Activated effector memory CD4-positive, alpha-beta T cell treated with Interleukin-2 at 50 U/mL for 16 hours (primary cell): ENCODE measurements at places on chromosomes 7 and 10.

GRCh38 chr10:79031723-79032122 is 37.0 kb upstream of the ZMIZ1 start:
- no peak for DNase-seq

GRCh38 chr10:130808243-130808642 is 503.3 kb downstream of the TCERG1L start:
- DNase-seq, result no peak

GRCh38 chr7:918118-918425 is 36.4 kb downstream of the ADAP1 start:
- no peak for DNase-seq

DNA sequence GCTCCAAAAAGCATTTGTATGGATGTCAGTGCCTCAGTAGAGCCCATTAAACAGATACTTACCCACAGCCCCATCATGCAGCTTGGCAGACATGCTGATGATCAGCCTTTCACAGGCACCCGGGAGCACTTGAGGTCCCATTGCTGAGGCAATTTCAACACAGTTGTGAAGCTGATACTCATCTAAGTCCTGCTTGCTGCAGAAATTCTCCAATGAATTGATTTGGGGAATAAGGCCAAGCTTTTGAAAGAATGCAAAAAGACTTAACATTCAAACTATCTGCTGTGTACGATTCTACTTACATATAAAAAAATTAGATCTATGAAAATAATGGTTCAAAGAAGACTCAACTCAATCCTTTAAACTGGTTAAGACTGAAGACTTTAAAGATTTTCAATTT is 60.5 kb downstream of the LAMB4 start:
- no peak for DNase-seq

GRCh38 chr10:116146372-116147140 is 126.5 kb downstream of the GFRA1 start:
- DNase-seq, result no peak

- DNase-seq, result no peak
Measured at GRCh38 chr7:166338-167060, 25.9 kb upstream of the FAM20C start.

DNA sequence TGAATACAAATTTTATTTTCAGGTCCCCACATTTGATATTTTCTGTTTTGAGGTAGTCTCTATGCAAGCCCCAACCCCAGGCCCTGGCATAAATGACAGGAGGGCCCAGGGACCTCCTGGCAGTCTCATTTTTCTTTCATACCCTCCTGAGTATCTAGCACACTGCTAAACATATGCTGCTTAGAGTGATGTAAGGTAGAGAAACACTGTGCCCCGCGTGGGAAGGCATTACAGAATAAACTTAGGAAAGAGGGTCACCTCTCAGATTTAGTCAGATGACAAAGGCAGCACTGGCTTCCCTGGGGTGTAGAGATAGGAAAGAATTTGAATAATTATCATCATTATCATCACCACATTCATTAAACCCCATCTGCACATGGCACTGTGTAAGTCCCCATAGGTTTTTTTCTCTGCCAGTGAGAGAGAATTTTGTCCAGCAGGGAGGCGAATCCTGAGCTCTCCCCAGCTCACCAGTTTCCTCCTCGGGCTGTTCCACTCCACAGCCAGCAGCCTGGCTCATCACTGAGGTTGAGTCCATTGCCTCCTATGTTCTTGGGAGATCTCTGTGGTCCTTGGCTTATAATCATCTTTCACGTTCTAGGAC is 507.3 kb upstream of the GALNT17 start:
- DNase-seq, result no peak

DNA sequence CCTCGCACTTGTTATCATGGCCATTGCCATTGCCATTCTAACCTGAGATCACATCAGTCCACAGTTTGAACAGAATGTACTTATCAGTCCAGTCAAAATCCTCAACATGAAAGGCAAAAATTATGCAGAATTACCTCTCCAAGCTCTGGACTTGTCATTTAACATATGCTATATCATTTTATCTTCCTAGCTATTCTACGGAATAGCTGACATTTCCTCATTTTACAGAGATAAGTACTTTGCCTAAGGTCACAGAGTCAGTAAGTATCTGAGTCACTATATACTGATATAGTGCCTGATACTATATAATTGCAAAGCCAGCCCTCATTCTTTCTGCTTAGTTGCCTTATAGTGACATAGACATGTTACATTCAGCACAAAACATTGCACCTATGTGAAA is 456.9 kb upstream of the GHITM start:
- no peak for DNase-seq

DNA sequence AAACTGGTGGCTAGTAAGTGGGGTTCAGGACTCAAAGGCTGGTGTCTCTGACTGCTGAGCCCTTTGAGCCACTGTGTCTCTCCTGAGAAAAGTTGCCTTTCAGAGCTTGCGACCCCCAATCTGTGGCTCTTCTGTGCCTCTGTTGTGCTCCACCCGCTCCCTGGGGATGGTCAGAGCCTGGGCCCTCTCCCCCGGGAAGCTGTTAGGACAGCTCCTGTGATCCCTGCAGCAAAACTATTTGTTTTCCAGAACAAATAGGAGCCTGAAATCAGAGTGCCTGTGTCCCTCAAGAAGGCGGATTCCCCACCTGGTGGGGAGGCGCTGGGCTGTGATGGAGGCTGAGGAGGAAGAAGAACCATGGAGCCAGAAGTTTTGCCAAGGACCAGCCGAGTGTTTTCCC is 56.4 kb upstream of the MXI1 start:
- DNase-seq, result no peak

- no peak for DNase-seq
Measured at GRCh38 chr10:89030791-89031190, 40.2 kb downstream of the FAS start.

- DNase-seq, result no peak
Measured at GRCh38 chr10:116632596-116633215, 12.0 kb downstream of the PNLIPRP2 start.

DNA sequence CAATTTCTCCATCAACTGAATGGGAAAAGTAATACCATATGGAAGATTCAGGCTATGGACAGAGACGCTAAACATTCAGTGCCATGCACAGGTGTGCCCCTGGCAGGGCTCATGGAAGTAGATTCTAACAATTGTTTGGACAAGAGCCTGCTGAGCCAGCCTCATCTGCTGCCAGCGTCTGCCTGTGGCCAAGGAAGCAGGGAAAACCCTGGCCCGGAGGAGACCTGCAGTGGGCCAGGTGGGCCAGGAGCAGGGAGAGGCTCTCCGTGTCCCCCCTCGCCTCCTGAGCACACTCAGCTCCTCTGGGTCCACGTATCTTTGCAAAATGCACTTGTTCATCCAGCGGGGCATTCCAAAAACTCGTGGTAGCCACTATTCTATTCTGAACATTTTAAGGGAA is 130.1 kb downstream of the TCERG1L start:
- DNase-seq, result no peak

DNA sequence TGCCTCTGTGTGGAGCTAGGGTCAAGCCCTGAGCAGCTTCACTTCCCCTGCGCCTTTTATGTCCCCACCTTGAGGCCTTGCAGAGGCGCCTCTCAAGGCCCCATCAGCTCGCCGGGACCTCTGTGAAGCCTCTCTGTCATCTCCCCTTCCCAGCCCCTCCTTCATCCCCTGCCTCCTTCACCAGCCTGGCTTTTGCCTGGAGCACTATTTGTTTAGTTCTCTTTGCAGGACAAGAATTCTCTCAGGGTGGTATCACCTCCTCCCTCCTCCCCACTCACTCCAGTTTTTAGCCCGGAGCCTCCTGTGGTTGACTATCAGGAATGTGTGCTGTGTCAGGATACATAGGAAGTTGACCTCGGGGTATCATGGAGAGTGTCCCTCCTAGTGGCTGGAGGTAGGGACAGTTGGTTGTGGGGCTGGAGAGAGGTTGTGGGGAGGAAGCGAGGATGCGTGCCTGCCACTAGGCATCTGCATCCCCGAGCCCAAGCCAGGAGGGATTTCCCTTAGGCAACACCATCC is 89.8 kb upstream of the ANLN start:
- no peak for DNase-seq

- DNase-seq, result no peak
Measured at GRCh38 chr7:1011297-1012003, 28.5 kb downstream of the CYP2W1 start.

DNA sequence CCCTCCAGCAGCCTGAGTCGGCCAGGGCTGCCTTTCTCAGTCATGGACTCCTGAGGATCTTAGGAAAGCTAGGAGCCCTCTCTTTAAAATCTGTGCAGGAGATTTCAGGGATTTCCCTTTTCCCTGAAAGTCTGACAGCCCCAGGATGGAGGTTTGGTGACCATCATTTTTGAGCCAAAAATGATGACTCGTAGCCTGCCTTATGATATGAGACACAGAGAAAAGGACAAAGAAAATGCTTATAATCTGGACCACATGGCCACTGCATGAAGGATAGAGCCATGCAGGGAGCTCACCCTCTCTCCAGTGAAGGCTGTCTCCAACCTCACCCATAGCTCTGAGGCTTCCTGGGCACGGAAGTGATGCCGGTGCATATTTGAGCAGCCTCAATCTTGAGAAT is 106.6 kb upstream of the CHST15 start:
- DNase-seq, result no peak

DNA sequence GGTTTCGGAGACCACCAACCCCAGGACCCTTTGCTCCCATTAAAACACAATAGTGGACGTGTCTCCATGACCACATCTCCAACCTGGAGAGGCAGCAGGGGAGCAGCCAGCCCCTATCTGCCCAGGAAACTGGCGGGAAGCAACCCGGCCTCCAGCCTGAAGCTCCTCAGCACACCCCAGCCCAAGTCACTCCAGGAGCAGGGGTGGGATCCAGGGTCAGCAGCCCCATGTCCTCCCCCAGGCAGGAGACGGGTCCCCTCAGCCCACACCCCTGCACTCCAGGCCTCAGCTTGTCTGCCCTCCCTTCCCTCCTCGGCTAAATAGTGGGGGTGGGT is 601 bp downstream of the ADAM8 start:
- no peak for DNase-seq

GRCh38 chr10:123096452-123096851 is 39.3 kb upstream of the HMX3 start:
- DNase-seq, result no peak

DNA sequence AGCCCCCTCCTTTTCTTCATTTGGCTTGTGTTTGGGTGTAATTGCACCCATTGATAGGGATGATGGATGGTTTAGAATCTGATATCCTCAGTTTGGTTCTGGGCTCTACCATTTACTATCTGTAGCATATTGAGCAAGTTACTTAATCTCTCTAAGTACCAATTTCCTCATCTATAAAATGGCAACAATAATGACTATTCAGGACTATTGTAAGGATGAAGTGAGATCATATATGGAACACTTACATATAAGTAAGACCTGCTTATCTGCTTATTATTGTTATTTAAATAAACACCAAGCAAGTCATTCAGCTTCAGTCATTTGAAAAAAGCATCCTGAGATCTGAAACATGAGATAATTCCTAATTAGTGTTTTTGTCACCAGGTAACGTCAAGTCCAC is 127.0 kb downstream of the SEC23IP start:
- DNase-seq, result no peak
